ENCODE measurements at places on chromosomes 16 and 17.

DNA sequence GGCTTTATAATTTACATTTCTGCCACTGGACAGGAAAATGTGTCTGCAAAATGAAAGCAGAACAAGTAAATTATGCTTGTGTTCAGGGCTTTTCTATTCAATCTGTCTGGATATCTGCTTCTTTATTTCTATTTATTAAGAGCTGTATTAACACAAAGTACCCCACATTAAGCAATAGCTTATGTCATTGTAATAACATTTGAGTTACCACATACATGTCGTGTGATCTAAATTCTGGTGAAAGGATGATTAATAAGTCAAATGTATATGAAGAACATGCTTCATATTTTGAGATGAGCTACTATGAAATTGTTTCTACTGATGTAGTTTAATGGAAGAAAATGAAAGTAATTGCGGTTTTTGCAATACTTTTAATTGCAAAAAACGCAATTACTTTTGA lies 238.2 kb downstream of the KCNJ2 start:
- H3K36me3 ChIP-seq, result no peaks in the 10 kb centered on the region
- H3K27me3 ChIP-seq, result no peaks in the 10 kb centered on the region
- no peak overlapping the region for H3K27ac ChIP-seq
- no peak overlapping the region for H3K4me3 ChIP-seq
- no peaks in the 10 kb centered on the region for H3K4me1 ChIP-seq

GRCh38 chr16:68040506-68041288 lies 17.6 kb downstream of the DUS2 start:
- H3K4me1 ChIP-seq, result no peaks in the 10 kb centered on the region
- H3K36me3 ChIP-seq, result no peaks in the 10 kb centered on the region
- DNase-seq, result peak; percentile 76
- no peaks in the 10 kb centered on the region for H3K27me3 ChIP-seq
- no peak overlapping the region for H3K4me3 ChIP-seq

GRCh38 chr17:19345486-19346350 lies 16.8 kb downstream of the B9D1 start:
- H3K27me3 ChIP-seq, result no peaks in the 10 kb centered on the region
- H3K36me3 ChIP-seq, result no peaks in the 10 kb centered on the region
- no peak overlapping the region for H3K4me3 ChIP-seq
- H3K27ac ChIP-seq, result peak overlapping the region; percentile 56
- no peaks in the 10 kb centered on the region for H3K4me1 ChIP-seq
- no peak for DNase-seq

GRCh38 chr17:17982801-17983200 lies 10.1 kb downstream of the DRC3 start:
- no peak overlapping the region for H3K4me3 ChIP-seq
- H3K27me3 ChIP-seq, result no peaks in the 10 kb centered on the region
- no peaks in the 10 kb centered on the region for H3K4me1 ChIP-seq

DNA sequence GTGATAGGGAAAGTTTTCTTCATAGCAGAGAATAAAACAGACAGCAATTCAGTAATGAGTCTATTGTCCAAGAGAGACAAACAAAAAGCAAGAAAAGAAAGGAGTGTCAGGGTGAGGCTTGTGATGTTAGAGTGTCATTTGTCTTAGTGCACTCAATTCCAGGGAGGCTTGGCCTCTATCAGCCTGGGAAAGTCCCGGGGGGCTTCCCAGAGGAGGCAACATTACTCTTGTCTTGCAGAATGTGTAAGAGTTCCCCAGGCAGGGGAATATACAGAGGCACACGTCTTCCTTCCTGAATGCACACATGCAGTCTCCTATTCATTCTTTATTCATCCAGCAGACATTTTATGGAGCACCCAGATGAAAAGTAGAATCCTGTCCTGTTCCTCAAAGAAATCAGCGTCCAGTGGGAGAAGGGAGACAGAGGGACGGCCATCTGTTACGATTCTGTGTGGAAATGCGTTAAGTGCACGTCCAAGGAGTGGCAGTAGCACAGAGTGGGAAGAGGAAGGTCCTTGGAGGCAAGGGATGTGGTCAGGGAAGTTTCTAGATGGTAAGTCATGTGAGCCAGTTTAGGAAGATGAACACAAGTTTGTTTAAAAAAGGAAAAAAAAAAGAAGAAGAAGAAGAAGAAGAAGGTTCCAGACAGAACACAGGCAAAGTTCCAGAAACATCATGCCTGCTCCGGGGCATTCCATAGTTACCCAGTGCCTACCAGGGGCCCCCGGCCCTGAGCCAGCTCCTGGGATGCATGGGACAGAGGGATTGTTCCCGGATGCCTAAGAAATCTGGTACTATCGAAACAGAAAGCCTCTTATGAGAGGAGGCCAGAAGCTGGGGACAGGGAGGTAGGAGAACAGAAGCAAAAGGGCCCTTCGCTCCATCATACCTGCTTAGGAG lies 21.1 kb downstream of the CACNG4 start:
- H3K4me1 ChIP-seq, result no peaks in the 10 kb centered on the region
- H3K4me3 ChIP-seq, result no peak overlapping the region
- no peaks in the 10 kb centered on the region for H3K27me3 ChIP-seq
- no peaks in the 10 kb centered on the region for H3K36me3 ChIP-seq
- DNase-seq, result no peak
- no peak overlapping the region for H3K27ac ChIP-seq

DNA sequence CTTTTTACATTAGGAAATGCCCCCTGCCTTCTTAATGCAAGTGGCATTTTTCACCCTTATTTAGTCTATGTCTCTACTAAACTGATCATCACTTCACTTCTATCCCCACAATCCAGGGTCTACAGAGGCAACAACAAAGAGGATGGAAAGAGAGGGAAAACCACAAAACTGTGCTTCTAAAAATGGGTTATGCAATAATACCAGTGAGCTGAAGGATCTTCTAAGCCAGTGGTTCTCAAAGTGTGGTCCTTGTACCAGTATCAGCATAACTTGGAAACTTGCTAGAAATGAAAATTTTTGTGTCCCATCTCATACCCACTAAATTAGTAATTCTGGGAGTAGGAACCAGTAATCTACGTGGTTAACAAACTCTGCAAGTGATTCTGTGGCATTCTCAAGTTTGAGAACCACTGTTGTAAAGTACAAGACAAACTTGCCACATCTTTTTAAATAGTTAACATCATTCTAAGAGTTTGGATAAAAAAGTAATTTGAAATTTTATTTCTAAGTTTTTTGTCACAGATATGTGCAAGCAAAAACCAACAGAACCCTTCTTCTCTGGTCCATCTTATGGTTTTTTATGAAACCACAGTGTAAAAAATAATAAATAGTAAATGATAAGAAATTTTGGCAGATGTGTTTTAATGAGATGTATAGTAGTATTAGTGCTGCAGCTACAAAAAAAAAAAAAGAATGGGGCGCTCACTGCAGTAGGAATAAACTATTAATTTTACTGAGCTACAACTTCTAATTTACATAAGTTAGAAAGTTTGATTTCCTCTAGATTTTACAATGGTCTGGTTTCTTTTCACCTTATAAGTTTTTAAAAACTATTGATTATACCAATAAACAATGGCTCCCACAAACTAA lies 16.2 kb downstream of the CDC27 start:
- H3K27ac ChIP-seq, result no peak overlapping the region
- H3K27me3 ChIP-seq, result no peaks in the 10 kb centered on the region
- H3K4me3 ChIP-seq, result no peak overlapping the region
- no peak for DNase-seq

DNA sequence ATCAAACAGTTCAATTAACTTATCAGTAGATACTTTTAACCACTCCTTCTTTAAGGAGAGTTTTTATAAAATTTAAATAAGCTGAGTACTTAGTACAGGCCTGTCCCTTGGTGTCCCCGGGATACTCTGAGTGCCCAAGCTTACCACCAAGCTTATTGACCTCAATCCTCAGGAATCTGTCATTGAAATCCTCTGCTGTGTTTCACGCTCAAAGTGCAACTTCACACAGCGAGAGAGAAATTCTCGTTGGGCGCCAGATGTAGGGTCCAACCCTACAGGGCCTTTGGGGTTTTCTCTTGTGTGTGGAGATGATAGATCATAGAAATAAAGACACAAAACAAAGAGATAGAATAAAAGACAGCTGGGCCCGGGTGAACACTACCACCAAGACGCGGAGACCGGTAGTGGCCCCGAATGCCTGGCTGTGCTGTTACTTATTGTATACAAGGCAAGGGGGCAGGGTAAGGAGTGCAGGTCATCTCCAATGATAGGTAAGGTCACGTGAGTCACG lies 65.3 kb upstream of the ARL4D start:
- DNase-seq, result no peak
- no peaks in the 10 kb centered on the region for H3K27me3 ChIP-seq
- no peak overlapping the region for H3K27ac ChIP-seq

DNA sequence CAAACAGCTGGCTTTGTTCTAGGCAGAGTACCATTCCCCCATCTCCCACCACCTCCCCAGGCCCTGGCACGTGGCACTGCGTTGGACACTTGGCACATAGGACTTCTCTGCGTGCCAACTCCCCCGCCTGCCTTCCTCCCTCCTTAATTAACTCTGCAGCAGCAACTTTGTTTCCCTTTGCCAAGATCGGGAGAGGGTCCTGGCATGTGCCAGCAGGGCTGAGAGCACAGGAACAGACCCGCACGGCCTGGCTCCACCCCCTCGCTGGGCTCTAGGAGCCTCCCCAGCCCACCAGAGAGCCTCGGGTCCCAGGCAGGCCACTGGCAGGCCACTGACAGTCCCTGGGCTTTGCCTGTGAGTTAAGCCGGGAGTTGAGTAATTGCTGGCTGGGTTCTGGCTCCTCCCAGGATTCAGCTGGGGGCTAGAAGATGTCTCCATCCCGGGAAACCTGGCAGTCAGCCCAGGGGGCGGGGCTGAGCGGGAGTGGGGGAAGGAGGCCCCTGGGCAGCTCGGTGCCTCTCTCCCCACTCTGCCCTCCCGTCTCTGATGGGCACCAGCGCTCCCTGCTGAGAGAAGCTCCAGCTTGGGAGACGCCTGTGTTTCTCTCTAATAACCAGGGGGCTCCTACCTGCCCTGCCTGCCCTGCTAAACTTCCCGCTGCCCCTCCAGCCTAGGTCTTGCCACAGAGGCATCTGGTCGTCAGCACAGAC lies 224.0 kb upstream of the TNRC6C start:
- peak; percentile 86 for DNase-seq
- H3K4me3 ChIP-seq, result no peak overlapping the region
- H3K36me3 ChIP-seq, result no peaks in the 10 kb centered on the region
- no peaks in the 10 kb centered on the region for H3K27me3 ChIP-seq
- peak overlapping the region; percentile 60 for H3K27ac ChIP-seq

GRCh38 chr16:20741554-20742285 lies at the start of gene THUMPD1:
Gene THUMPD1 (minus strand): TSS chr16:20741818. CDS start chr16:20741739, 79 bp downstream.
- peak within 1 kb of the TSS; percentile 100 for H3K27ac ChIP-seq
- DNase-seq, result peak; percentile 97

GRCh38 chr17:45369421-45369820 lies 52.6 kb upstream of the MAP3K14 start:
- H3K36me3 ChIP-seq, result no peaks in the 10 kb centered on the region
- no peaks in the 10 kb centered on the region for H3K4me1 ChIP-seq
- DNase-seq, result no peak
- no peak overlapping the region for H3K4me3 ChIP-seq
- no peak overlapping the region for H3K27ac ChIP-seq

- H3K4me1 ChIP-seq, result no peaks in the 10 kb centered on the region
- DNase-seq, result no peak
- no peak overlapping the region for H3K4me3 ChIP-seq
- no peak overlapping the region for H3K27ac ChIP-seq
These were observed 41.0 kb downstream of the HS3ST3B1 start for GRCh38 chr17:14341866-14342265.

- no peak overlapping the region for H3K4me3 ChIP-seq
- peaks cover 43% of the 10 kb centered on the region for H3K4me1 ChIP-seq
- H3K36me3 ChIP-seq, result peaks cover 2% of the 10 kb centered on the region
- peak; percentile 25 for DNase-seq
- H3K27ac ChIP-seq, result peak overlapping the region; percentile 59
- H3K27me3 ChIP-seq, result no peaks in the 10 kb centered on the region
These were observed 64.5 kb downstream of the MPRIP start for GRCh38 chr17:17106756-17107155.

DNA sequence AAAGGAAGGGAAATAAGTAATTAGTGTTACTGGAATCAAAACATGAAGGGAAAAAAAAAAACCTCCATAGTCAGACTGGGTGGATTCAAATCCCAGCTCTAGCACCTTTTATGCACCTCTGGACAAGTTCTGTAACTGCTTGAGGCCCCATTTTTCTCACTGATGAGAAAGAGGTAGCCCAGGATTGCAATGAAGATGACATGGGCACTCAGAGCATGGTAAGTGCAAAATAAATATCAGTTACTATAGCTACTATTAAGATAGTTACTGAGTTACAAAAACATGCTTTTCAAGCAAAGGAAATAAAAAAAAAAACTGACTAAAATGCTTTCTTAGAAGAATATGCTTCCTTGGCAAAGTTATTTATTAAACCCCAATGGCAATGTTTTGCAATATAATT lies 58.8 kb downstream of the CEP95 start:
- no peak overlapping the region for H3K4me3 ChIP-seq
- peaks cover 14% of the 10 kb centered on the region for H3K36me3 ChIP-seq
- H3K4me1 ChIP-seq, result no peaks in the 10 kb centered on the region

DNA sequence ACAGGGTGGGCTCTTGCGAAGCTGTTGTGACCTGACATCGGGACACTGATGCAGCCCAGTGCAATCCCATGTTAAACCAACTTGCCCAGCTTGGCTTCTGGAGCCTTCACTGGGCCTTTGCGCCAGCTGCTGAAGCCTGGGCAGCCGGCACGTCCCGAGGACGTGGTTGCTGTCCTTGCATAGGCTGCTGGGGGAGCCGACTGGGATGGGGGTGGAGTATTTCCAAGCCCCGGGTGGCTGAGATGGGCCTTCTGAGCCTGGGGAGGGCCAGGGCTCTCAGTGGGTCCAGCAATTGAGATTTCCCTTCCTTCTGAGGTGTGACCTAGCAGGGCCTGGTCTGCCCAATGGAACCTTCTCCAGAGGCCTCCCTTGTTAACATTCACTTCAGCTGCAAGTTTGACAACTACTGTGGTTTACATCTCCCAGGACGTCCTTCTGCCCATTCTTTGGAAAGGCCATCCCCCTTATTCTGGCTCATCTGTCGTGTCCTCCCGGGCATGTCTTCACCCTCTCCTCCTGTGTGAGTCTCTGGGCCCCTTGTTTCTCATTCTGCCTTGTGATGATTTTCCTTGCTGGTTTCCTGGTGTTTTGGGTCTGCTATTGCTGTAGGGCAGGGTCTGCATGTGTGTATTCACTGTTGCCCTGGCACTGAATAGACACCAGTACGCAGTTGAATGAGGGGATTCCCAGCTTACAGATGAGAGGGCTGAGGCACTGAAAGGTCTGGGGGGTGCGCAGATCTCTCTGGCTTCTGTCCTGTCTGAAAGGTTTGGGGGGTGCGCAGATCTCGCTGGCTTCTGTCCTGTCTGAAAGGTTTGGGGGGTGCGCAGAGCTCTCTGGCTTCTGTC lies 34.4 kb downstream of the HAPSTR1 start:
- no peak overlapping the region for H3K4me3 ChIP-seq
- H3K27me3 ChIP-seq, result no peaks in the 10 kb centered on the region
- DNase-seq, result no peak
- H3K36me3 ChIP-seq, result peaks cover 7% of the 10 kb centered on the region

DNA sequence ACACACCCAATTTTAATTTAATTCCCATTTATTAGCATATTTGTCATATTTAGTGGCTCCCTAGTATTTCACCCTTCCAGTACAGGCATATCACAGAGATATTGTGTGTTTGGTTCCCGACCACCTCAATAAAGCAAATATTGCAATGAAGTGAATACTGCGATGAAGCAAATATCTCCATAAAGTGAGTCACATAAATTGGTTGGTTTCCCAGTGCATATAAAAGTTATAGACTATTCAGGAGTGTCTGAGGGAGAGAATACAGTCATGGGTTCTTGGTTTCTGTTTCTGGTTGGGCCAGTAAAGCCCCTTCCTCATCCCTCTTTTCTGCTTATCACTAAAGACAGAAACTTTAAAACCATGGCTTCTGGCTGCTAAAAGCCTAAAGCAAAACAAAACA lies 295.4 kb upstream of the AXIN2 start:
- no peak overlapping the region for H3K27ac ChIP-seq
- no peaks in the 10 kb centered on the region for H3K4me1 ChIP-seq
- no peak overlapping the region for H3K4me3 ChIP-seq
- no peaks in the 10 kb centered on the region for H3K27me3 ChIP-seq
